ENCODE measurements at places on chromosomes 5 and 9.
A peak's percentile ranks its signal among the peaks of the same experiment; 100 is the strongest.

DNA sequence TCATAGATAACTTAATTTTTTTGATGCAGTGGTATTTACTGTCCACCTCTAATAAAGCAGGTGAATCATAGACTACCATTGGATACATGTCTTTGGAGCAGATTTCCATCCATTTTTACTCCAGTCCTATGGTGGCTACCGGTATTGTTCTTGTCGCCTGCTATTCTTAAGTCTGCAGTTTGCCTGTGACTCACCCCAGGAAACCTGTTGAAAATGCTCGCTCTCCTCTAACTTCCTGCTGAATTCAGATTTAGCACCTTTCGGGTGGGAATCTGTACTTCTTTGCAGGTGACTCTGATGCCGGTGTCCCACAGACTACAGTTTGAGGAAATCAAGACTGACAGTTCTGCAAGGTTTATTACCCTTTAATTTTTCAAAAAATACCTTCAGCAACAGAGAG lies 58.8 kb upstream of the DHFR start:
- DNase-seq: no peak

- DNase-seq: no peak
Measured at GRCh38 chr9:100229136-100229535, 123.6 kb downstream of the TEX10 start.

DNA sequence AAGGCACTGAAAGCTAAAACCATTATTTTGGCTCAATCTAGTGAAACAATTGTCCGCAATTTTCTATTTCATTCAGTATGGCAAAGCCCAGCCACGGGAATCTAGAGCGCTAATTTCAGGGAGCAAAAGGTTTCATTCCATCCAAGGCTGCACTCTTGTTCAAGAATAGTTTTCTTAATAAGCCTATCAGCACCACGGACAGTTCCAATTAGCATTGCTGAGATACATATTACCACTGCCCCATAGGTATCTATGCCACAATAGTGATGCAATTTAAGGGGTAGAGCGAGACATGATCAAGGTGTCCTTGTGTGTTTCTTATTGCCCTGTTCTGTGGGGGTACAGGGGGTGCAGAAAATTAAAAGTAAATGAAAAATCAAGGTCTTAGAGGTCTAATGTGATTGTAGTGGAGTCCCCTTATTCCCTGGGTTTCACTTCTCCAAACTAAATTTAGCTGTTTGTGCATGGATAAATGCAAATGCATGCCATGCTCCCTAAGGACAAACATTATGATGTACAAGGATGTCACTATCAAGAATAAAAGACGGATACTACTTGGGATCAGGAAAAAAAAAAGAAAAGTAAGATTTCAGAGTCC lies 45.5 kb downstream of the SPOCK1 start:
- DNase-seq: peak; percentile 24

DNA sequence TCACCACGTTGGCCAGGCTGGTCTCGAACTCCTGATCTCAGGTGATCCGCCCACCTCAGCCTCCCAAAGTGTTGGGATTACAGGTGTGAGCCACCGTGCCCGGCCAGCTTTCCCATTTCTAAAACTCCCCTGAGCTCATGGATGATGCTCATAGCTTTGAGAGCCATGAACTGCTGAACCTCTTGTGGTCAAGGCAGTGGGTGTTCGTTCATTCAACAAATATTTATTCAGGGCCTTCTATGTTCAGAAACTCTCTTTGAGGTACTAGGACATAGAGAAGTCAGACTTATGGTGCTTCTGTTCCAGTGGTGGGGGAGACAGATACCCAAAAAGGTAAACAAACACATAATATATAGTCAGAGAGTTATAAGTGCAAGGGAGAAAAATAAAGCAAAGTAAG lies 2.7 kb downstream of the BSPRY start:
- DNase-seq: no peak

DNA sequence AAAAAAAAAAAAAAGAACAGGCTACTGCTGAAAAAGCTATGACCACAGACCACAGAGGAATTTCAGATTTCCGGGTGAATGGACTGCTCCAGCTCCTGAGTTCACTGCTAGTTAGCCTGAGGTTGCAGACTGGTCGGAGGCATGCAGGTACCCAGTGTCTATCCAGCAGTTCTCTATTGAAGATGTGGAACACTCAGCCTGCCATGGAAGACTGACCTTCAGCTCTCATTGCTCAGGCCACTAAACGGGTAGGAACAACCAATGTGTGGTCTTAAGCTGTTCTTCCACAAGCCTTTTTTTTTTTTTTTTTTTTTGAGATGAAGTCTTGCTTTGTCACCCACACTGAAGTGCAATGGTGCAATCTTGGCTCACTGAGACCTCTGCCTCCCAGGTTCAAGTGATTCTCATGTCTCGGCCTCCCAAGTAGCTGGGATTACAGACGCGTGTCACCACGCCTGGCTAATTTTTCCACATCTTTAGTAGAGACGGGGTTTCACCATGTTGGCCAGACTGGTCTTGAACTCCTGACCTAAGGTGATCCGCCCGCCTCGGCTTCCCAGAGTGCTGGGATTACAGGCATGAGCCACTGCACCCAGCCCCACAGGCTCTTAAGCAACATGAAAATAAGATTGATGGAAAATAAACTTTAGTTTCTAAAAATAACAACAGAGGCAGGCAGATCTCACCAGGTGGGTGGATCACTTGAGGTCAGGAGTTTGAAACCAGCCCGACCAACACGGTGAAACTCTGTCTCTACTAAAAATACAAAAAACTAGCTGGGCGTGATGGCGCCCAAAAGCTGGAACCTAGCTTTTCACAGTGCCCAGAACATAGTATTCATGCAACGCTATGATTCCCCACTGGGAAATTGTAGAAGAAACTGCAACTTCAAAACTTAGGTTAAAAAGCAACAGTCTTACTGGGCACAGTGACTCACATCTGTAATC lies 20.0 kb upstream of the NPM1 start:
- peak; percentile 66 for DNase-seq

- no peak for DNase-seq
Measured at GRCh38 chr5:176337913-176338312, 23.7 kb downstream of the KIAA1191 start.

DNA sequence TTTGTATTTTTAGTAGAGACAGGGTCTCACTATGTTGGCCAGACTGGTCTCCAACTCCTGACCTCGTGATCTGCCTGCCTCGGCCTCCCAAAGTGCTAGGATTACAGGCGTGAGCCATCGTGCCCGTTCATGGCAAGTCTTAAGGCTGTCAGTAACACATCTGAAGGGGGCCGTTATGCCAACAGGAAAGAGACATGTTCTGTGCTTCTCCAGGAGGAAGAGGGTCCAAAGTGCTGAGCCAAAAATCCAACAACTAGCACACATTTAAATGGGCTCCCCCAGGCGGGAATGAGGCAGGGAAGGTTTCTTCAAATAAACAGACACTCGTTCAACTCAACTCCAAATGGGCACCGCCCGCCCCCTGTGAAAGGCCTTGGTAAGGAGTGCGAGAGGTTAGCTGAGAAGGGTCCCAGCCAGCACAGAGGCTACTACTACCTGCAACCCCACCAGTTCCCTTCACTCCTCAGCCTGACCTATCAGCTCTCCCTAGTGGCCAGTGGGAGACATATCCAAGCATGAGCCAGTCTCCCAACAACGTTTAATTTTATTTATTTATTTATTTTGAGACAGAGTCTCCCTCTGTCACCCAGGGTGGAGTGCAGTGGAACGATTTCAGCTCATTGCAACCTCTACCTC lies 84.1 kb upstream of the DMRT1 start:
- DNase-seq: peak; percentile 69

- DNase-seq: no peak
Measured at GRCh38 chr5:134071614-134072207, 42.8 kb upstream of the TCF7 start.

GRCh38 chr5:129945774-129946270 lies 41.6 kb downstream of the CHSY3 start:
- no peak for DNase-seq

GRCh38 chr5:74632947-74633356 lies 7.6 kb downstream of the ENC1 start:
- no peak for DNase-seq

- no peak for DNase-seq
Measured at GRCh38 chr5:113234546-113234945, 200.2 kb downstream of the TSSK1B start.

DNA sequence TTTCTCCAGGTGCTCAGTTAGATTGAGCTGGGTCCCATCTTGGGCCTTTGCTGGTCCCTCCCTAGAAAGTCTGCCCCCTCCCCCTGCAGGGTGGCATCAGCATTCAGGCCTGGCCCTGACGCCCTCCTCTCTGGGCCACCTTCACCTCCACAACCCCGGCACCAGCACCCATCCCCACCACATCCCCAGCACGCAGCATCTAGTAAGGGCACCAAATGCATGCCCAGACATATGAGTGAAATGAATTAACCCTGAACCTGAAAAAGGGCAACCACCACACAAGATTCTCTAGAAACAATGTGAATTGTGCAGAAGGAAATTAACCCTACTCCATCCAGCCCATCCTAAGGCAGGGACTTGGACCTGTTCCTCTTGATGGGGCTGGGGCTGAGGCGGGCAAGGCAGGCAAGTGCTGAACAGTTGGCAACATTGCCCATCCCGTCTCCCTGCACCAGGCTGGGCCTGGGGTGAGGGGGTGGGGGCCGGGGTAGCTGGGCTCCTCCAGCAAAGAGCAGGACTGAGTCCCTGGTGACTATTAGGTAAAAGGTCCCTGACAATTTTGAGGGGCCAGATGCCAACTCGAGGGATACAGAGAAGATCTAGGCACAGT lies 125.9 kb downstream of the KCNIP1 start:
- DNase-seq: no peak

GRCh38 chr5:123429993-123430392 lies 6.8 kb upstream of the CEP120 start:
- DNase-seq: peak; percentile 76

DNA sequence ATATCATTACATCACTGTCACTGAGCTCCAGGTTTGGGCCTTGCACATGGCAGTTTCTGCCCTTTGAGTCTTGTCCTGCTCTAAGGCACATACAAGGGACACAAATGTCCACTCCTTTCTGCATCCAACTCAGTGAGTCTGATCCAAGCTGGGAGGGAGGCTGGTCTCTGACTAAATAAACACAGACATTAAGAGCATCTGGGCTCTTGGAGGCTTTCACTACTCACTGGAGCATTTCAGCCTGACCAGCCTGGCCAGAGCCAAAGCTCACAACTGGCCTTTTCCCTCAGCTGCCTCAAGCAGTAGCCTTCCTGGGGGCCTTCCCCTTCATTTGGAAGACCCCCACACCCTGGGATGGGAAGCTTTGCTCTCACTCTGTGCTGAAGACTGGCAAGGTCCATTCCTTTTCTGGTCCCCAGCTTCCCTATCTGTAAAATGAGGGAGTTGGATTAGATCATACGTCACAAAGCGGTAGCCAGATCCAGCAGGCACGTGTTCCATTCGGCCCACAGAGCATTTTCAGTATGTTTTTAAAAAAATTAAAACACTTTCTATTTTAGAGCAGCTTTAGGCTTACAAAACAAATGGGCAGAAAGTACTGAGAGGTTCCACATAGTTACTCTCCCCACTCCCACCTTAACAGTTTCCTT lies 58.6 kb upstream of the XPA start:
- DNase-seq: no peak

DNA sequence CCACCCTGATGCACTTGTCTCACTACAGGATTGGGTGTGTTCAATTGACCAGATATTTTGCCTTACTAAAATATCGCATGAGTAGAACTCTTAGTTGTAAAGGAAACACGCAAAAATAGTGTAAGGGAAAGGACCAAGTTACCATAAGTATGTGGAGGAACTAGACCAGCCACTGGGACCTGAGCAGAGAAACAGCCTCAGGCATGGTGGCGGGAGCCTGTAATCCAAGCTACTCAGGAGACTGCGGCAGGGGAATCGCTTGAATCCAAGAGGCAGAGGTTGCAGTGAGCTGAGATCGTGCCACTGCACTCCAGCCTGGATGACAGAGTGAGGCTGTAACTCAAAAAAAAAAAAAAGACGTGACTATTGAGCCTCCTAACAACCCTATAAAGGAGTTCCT lies 117.9 kb upstream of the SPATA31C2 start:
- DNase-seq: no peak

- DNase-seq: no peak
Measured at GRCh38 chr9:98121058-98121457, 2.0 kb upstream of the TRIM14 start.

DNA sequence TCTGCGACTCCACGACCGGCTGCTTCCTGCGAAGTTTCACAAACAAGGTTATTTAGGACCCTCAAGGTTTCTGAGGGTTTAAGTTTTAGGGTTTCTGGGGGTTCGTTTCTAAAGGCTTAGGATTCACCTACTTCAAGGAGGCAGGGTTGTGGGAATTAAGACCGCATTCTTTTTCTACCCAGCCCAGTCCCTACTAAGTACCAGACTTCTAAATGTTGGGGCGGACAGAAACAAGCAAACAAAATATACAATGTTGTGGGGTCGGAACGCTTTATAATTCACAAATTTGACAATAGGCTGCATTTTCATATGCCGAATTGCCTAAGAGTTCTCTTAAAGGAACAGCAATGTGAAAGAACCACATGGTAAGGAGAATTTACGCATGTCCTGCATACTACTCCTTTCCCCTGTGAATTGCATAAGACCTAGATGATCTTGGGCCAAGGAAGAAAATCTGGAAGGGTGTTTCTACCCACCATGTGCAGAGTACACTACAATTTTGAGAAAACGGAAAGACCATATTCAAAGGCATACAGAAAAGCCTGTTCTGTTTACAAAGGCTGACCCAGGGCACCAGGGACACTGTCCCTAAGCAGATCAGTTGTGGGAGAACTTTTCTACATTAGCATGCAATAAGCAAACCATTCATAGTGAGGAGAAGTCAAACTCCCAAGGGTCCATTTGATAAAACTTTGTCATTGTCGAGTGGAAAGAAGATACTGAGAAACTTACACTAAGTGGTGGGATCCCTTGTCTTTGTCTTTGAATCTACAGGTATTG lies 457.3 kb downstream of the RAB3C start:
- peak; percentile 28 for DNase-seq

DNA sequence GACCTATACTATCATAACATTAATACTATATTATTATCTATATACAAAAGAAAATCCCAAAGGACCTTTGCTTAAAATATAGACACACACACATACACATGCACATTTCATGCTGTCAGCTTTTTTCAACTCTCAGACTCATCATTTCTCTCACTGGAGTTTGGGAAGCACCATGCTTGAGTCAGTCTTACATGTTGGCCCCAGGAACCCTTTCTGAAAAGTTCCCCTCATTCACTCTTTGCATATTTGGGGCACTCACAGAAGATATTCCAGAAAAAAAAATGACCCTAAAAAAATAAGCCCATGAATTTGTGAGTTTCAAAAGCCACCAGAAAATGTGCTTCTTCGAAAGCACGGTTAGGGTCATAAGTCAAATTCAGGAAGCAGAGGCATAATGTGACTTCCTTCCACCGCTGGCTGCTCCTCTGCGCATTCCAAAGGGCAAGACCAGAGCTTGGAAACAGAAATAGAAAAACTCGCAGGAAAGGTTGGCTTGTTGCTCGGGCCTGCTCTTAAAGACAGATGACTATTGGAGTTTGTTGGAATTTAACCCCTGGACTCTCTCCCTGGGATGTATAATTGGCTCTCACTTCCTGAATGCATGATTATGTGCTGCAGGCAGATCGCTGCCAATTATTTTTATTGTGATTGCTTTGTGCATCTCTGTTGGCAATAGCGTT lies 129.7 kb upstream of the IQGAP2 start:
- DNase-seq: no peak

GRCh38 chr5:64299805-64300204 lies 134.2 kb downstream of the RNF180 start:
- no peak for DNase-seq
